ENCODE measurements at places on chromosomes 16 and 17.

DNA sequence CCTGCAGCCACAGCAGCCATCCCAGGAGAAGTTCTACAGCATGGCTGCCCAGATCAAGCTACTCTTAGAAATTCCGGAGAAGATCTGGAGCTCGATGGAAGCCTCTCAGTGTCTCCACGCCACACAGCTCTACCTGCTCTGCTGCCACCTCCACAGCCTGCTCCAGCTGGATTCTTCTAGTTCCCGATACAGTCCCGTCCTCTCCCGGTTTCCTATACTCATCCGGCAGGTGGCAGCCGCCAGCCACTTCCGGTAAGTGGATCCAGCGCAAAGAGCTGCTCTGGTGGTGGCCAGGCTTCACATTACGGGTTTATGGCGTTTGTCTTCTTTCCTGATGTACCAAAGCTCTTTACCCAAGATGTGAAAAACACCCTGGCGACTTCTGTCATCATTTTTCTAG lies 3.6 kb downstream of the COG1 start:
- DNase-seq = no peak

DNA sequence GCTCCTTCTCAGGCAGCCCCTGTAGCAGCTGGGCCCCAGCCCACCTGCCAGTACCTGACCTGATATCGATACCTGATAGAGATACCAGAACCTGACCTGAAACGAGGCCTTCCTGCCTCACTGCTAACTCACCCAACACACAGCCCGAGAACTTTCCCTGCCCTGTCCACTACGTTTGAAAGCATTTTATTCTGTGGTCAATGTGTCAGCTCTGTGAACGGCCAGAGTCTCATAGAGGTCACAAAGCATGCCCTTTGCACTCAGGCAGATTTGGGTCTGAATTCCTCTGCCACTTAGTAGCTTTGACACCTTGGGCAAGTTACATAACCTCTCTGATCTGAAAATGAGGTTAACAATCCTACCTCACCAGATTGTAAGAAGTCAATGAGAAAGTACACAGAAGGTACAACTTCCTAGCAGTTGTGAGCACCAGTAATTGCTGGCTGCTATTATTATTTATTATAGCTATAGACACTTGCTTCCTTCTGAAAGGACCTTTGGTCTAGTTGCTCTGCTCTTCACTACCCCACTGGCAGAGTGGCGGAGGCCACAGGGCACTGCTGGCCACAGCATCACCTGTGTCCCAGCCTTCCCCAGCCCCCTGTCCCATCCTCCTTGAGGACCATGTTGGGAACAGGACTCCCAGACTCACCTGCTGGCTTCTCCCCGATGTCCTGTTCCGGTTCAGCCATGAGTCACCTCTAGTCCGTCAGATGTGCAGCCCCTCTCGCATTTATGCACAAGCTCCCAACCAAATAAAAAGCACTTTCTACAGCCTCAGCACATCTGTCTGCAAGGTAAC lies 895 bp downstream of the ANKRD40CL start:
- no peak for DNase-seq

GRCh38 chr17:68505951-68506350 lies 6.3 kb upstream of the PRKAR1A start:
- DNase-seq = no peak

DNA sequence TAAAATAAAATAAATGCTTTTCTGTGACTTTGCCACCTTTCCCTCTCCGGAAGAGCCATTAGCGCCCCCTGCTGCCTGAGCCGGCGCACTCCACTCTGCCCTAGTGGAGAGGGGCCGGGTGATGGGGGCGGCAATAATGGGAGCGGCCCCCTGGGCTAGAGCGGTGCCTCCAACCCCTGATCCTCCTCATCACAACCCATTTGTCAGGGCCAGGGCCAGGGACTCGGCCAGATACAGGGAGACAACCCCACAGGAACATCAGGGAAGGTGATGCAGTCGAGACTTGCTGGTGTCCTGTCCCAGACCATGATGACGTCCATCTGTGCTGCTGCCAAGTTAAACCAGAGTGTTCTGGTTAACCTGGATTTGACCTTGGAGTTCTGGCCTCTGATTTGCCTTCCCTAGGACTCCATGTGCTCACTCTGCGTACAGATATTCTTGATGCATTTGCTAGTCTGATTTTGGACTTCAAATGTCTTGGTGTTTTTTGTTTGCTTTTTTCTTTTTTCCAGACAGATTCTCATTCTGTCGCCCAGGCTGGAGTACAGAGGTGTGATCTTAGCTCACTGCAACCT lies 46.1 kb upstream of the BPTF start:
- no peak for DNase-seq

- no peak for DNase-seq
Observed at GRCh38 chr17:68656666-68657065, 55.5 kb upstream of the FAM20A start.

DNA sequence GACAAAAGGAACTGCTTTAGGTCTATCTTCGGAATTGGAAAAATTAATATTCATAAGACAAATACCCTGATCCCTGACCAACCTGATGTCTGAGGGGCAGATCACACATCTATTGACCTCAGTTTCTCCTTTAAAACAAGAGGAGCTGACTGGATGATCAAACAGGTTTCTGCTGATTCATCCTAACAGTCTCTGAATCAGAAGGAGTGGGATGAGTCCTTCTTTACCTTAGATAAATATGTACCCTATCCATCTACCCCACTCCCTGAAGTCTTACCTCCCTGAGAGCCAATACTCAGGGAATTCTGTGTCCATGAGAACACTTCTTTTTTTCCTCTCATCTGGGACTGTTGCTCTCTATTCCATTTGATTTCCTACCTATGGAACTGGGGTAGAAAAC lies 80.3 kb upstream of the CRHR1 start:
- no peak for DNase-seq

DNA sequence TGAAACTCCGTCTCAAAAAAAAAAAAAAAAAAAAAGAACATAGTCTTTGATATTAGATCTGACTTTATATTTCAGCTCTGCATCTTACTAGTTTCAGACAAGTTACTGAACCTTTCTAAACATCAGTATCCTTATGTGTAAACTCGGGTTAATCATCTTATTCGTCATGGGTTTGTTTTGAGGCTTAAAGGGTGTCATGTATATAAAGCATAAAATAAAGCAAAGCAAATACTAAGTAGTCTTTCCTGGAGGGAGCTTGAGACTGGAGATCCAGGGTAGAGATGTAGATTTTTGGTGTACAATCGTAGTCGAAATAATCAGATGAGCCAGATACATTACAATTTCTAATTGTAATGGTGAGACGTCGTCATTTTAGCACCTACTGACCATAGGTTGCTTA lies 7.8 kb downstream of the BCAS3 start:
- DNase-seq = no peak

DNA sequence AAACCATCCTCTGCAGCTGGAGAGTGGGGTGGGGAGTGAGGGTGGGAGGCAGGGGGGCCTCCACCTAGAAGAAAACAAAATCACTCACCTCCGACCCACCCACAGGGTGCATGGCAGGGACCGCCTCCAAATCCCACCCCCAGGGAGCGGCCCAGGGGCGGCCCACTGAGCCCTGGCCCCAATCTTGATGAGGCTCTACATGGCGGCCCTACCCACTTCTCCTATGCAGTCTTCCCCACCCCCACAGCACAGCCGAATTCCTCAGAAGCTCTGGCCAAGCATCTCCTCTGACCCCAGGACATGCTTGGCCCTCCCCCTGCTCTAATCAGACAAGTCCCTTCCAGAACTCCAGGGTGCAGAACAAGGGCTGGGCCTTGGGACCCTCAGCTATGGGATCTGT lies 18.2 kb upstream of the FASN start:
- DNase-seq = no peak

- DNase-seq = no peak
Observed at GRCh38 chr16:1613211-1613622, 1.1 kb downstream of the CRAMP1 start.

DNA sequence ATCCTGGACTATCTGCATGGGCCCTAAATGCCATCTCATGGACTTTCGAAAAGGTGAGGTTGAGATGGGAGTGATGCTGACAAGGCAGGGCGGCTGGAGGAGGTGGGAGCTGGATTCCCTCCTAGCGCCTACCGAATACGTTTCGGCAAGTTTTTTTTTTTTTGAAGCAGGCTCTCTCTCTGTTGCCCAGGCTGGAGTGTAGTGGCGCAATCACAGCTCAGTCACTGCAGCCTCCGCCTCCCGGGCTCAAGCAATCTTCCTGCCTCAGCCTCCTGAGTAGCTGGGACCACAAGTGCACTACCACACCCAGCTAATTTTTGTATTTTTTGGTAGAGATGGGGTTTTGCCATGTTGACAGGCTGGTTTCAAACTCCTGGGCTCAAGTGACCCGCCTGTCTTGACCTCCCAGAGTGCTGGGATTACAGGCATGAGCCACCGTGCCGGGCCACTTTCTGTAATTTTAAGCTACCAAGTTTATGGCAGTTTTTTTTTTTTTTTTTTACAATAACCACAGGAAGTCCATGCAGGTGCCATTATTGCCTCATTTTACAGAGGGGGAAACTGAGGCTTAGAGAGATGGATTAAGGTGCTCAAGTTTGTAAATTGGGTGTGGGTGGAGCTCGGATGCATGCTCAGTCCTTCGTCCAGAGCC lies 246.4 kb downstream of the PRKCA start:
- DNase-seq = no peak

DNA sequence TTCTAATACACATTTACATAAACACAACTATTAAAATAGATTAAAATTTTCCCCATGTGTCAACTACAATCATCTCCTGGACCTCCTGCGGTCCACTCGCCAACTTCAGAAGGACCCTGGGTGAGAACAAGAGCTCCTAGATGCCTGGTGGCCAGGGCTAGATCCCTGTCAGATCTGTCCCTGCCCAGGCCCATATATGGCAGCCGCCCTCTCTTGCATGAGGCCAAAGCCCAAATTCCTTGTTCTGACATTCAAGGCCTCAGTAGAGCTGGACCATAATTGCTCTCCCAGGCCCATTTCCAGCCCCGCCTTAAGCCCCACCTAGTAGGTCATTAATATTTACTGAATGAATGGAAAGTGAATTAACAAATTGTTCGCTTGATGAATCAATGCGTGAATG lies 237.7 kb downstream of the KATNIP start:
- DNase-seq = no peak

DNA sequence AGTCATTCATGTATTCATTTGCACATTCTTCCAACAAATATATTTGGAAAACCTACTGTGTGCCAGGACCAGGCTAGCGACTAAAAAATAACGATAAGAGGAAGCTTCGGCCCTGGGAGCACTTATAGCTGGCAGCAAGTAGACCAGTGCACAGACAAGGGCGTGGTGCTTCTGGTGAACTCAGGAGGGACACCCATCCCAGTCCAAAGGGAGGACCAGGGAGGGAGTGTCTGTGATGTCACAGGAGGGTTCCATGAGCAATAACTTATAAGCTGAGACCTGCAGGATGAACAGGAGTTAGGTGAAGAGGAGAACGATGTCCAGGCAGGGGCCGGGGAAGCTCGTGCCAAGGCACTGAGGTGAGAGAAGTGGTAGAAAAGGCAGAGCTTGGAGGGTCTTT lies 17.4 kb upstream of the PHOSPHO1 start:
- DNase-seq = no peak

DNA sequence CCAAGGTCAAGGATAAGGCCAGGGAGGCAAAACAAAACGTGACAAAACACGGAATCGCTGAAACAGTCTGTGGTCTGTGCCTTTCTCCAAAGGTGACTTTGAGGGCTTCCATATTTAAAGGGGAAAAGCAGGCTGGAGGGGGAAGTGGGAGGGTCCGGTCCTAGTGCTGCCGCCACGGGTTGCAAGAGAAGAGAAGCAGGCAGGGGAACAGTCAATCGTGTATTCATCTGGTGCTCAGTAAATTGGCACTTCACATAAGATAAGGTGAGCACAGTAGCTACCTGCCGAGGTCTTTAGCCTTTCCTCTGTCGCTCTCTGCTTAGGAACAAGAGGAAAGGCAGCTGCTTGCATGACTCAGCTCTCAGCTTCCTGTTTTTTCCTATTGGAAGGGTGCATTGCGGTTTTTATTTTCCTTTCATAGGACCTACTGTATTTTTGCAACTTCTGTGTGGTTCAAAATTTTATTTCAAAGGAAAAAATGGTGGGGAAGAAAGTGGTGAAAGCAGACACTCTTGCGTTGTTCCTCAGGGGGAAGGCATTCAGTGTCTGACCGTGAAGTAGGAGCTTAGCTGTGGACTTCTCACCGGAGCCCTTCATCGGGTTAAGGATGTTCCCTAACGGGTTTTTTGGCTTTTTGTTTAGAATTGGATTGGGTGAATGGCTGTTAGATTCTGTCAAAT lies 7.1 kb upstream of the LGALS3BP start:
- DNase-seq = no peak

GRCh38 chr17:39671651-39672521 lies 3.6 kb downstream of the PNMT start:
- no peak for DNase-seq

DNA sequence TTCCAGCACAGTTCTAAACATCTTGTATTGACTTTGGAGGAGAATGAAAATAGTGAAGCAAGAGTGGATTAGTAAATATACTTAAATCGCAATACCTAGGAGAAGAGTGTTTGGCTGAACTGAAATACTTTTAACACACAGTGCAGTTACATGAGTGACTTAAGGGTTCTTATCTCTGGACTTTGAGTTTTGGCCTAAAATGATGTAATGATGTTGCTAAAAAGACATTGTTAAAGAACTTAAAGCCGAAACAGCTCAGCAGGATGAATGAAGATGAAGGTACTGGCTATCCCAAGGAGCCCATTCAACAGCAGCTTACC lies 28.1 kb downstream of the PMP22 start:
- DNase-seq = no peak

DNA sequence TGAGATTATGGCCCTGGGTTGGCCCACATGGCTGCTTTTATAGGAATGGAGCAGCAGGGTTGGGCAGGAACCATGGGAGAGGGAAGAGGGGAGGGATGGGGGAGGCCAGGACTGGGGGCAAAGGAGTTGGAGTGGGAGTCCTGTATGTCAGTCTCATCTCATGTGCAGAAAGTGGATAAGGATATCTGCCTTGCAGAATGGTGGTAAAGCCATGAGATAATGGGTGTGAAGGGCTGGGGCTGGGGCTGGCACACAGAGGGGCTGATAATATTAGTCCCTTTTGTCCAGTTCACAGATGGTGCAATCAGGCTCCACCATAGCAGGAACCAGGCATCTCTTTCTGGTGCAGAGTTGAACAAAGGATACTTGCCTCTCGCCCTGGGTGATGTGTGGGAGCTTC lies 101.3 kb downstream of the MRM1 start:
- DNase-seq = no peak

GRCh38 chr16:35735403-35736251 lies 2276.2 kb downstream of the TP53TG3F start:
- DNase-seq = no peak

GRCh38 chr17:74085434-74085833 lies 118.0 kb upstream of the RPL38 start:
- DNase-seq = no peak

DNA sequence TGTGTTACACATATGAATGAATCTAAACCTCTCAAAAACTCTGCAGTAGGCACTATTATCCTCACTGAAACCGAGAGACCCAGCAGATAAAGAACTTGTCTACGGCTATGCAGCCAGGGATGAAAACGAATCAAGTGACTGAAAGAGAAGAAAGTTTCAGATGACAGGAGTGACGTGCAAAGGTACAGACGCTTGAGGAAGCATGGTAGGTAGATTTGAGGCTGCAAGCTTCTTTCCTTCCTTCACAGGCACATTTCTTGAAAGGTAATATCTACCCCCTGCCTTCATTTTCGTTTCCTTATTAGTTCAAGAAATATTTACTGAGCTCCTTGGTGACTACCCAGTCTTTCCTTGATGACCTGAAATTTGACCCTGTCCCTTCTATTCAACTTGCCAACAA lies 211.5 kb upstream of the AXIN2 start:
- no peak for DNase-seq

All from activated CD8-positive, alpha-beta memory T cell treated with anti-CD3 and anti-CD28 coated beads for 1 hour (primary cell).